ENCODE measurements at places on chromosomes 12 and 14.
A peak's percentile ranks its signal among the peaks of the same experiment; 100 is the strongest.

DNA sequence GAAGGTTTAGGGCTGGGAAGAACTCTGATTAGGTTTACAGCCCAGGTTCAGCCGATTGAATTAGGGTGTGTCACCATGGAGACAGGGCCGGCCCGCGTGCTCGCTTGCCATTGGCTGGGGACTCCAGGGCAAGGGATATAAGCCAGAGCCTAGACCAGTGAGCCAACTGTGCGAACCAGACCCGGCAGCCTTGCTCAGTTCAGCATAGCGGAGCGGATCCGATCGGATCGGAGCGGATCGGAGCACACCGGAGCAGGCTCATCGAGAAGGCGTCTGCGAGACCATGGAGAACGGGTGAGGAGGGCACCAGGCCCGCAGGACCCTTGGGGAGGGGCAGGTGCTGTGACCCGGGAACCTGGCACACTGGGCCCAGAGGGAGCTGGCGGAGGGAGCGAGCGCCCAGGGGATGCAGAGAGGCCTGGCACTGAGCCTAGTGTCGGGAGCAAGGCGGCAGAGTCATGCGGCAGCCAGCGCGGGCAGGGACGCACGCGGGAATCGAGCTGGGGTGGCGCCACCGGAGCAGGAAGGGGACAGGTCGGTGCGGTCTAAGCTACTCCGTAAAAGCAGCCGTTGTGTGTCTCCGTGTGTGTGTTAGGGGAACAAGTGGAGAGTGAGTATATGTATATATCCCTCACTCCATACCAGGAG is at the start of gene PNP:
Gene PNP, plus strand, starts transcription at position 165 of the 648 bp plus-strand sequence. Its CDS starts 119 bp downstream, at position 284.
- DNase-seq = peak; percentile 78

GRCh38 chr14:91381801-91382670 is 35.6 kb downstream of the CCDC88C start:
- no peak for DNase-seq

DNA sequence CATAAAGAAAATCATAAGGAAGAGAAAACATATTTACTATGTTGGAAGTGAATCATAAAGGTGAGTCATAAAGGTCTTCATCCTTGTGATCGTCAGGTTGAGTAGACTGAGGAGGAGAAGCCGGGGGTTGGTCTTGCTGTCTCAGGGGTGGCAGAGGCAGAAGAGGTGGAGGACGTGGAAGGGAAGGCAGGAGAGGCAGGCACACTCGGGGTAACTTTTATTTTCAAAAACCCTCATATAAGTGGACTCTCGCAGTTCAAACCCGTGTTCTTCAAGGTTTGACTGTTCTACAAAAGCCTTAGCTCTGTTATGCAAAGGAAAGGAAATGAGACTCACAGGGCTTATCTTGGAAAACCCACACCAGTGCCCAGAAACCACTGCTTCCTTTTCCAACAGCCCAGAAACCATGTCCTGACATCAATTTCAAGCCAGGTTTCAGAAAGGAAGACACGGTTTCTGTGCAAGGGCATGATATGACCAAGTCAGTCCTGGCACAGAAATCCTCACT is 14.0 kb downstream of the SMCO2 start:
- no peak for DNase-seq

DNA sequence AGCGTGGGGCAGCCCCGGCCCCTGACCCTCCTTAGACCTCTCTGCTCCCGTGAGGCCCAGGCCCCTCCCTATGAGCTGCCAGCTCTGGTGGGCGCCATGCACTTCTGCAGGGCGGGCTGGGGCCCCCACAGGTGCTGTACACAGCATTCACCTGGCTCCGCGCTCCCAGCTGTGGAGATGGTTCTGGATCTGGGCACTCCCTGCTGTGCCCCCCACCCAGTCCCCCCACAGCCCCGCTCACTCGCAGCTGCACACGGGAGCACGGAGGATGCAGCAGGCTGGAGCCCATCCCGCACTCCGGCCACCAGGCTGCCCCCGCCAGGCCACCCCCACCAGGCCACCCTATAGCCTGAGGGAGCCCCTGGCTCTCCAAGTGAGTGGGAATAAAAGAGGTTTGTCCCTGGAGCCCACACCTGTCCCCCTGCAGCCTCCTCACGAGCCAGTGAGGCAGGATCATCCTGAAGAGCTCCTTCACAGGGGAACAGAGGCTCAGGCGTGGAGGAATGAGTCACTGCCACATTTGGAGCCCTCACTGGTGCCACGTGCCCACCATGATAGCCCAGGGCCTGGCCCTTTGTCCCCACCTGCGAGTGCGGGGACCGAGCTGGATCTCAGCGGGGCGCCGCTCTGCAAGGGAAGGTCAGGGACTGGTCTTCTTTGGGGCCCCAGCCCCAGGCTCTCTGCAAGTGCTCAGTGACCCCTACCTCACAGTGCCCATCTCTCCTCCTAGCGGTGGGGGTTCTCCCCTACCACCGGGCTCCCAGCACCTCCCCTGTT is 1.9 kb downstream of the ADSS1 start:
- DNase-seq = no peak

DNA sequence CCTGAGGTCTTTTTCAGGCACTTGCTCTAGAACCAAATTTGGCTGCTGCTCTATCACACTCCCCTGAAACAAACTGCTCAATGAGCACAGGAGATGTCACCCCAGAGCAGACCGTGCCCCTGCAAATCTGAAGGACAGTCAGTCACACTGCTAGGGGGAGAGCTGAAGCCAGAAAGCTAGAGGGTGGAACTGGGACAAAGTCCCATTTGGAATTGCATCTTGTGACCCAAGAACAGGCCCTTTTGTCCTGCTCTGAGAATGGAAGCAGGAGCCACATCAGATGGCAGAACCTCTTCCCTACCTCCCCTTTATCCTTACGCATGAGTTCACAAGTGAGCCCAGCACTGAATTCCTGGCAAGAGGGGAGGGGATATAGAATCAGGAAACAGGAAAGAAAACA is 64.7 kb downstream of the MAP3K9 start:
- DNase-seq = no peak

DNA sequence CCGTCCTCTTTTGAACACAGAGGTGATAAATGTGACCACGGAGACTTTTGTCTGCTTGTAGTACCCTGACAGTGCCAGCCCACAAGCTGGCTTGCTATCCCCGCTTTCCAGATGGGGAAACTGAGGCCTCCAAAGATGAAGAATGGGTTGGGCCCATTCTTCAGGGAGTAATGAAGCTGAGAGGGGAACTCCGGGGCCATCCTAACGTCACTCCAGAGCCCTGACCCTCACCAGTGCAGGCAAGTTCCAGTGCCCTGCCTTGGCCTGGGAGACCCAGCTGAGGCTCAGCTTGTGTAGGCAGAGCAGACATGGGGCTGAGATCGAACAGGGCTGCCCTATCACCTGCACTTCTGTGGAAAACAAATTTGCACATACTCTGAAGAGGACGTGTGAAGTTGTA is 277.1 kb downstream of the DPF3 start:
- no peak for DNase-seq

- no peak for DNase-seq
Measured at GRCh38 chr12:77537663-77538062, 293.0 kb upstream of the NAV3 start.

DNA sequence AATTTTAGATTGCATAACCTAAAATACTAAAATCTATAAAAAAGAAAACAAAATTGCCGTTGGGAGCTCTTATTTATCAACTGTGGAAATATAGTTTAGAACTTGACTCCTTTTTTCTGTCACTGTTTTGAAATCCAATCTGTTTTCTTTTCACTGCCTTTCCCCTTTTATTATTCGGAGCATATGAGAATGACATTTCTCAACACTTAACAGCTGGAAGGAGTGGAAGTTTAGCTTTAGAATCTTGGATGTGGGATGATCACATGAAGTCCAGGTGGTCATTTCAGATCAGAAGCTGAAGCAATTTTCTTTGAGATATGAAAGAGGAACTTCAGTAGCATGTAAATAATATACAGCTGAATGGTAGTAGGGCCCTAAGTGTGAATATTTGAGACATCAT is 16.7 kb downstream of the TRHDE start:
- no peak for DNase-seq

DNA sequence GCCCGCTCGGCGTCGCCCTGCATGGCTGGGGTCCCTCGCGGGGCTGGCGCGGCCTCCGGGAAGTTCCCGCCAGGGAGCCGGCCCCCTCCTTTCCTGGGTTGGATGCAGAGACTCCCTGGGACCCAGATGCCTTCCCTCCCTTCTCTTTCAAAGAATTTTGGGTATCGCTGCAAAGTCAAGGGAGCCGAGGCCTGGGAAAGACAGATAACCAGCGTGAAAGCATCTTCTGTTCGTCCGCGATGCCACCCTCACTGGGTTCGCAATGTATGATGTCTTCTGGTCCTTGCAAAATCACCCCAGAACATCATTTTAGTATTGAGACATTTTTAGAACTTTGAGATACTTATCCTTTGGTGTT is 451 bp downstream of the IRAK3 start:
- DNase-seq = no peak

DNA sequence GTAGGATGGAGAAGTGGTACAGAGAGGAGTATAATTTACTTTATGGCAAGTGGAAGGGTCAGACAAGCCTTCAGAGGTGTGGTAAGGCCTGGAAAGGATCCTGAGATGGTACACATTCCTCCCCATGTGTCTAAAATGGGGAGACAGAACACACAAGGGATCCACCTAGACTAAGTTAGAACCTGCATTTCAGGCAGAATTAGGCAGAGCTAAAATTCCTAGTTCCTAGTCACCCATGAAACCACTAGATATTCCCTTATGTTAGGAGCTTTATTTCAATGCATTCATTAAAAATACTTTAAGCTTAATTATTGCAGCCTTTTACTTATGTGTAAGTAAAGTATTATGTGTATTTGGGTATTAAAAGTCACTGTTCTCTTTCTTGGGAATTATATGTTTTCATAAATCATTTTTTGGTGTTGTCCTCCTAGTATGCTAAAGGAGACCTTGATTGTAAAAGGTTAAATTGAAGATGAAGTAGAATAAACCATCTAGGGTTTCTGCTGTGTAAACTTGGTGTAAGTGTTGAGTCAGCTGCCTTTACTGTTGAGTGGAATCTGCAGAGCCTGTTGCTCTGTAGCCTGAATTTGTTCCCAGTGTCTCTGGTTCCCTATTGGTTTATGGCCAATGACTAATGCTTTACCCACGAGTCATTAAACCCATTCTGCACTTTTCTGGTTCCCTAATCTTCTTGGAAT is 423.2 kb downstream of the ATP23 start:
- DNase-seq = no peak

DNA sequence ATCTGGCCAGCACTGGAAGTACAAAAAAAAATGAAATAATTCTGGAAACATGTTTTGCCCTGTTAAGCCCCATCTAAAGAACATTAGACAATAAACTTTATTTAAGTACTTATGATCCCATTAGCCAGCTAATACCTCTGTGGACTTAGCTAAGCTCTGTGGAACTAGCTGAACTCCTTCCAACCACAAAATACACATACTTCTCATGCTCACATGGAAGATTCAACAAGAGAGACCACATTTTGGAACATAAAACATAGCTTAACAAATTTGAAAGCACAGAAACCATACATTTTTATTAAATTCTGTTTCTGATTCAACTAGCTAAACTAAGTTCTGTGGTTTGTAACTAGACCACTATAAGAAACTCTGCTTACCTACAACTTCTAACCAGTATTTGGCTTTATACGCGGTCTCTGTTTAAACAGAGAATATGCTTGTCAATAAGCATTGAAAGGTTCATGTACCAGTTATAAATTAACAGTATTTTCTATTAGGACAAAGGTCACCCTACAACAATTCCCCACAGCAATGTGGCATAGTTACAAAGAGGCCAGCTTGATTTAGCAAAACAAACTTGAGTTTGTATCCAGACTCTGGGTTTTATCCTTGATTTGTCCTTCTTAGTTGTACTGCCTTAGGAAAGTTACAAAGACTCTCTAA is 300.1 kb downstream of the C12orf50 start:
- no peak for DNase-seq

DNA sequence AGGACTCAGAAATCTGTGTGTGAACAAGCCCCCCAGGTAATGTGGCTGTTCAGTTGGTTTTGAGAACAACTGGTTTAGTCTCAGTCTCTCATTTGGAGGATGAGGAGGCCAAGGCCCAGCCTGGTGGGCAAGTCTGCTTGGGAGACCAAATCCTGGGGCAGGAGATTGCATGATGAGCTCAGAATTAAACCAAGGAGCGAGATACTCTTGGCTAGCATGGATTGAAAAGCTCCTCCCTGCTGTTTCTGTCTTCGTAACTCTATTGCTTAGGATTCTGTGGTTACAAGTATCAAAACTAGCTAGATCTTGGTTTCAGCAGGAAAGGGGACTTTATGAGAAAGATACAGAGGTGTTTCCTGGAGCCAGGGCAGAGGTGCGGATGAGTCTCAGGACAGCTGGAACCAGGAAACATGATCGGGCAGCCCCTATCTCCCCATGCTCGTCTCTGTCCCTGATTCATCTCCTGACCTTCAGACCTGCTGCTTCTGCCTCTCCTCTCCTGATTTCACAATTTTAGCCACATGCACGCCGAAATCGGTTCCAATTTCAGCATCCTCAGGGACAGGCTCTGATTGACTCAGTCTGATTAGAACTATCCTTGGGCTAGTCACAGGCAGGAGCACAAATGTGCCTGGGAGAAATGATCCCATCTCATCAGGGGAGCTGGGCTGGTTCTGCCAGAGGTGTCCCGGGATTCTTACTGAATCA is 40.2 kb upstream of the RIN3 start:
- DNase-seq = no peak

DNA sequence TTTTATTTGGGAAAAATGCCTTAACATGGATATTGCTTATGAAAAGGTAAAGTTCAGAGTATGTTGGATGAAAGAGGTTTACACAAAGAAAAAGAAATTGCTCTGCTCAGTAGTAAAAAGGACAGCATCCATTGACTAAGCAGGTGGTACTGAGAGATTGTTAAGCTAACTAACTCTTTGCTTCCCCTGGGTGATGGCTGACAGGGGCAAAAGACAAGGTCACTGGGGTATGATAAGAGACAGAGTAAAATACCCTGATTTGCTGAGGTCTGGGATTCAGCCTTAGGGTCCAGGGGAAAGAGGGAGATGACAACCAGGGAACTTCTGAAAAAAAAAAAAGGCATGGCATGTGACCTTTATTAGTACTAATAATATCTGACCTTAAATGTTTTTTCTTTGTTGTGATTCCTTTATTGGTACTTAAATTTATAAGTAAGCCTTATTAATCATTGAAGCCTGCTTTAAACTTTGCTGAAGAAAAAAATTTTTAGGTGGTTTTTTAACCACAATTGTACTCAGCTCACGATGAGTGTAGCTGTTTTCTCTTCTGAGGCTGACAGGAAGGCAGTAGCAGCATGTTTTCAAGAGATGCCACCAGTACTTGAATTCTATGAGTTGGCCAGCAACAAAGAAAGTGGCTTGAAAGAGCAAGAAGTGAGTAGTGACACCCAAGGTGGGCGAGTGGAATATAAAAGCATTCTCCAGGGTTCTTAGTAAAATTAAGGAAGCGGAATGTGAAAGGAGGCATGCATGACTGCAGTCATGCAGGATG is 43.7 kb upstream of the KITLG start:
- DNase-seq = no peak
